Activated gamma-delta T cell (primary cell): ENCODE measurements at places on chromosomes 12 and 14.

DNA sequence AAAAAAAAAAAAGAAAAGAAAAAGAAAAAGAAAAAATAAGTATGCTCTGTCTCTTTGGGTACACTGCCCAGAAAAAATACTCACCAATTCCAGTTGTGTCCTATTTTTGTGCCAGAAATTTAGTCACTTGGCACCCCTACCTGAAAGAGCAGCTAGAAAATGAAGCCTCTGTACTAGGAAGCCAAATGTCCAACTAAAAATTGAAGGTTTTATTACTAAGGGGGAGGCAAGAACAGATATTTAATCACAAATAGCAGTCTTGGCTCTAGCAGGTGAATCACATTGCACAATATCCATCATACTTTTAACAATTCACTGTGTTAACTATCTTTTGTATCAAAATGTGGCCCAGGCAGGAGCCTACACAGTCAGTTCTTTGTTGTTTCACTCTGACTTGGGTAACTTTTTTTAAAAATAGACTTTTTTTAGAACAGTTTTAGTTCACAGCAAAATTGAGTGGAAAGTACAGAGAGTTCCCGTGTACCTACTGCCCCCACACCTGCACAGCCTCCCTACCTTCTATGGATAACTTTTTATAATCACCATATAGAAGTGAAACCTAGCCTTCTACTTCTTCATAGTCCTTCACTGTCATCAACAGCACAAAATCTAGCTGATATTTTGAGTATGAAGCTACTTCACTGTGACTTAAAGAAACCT is 87.1 kb upstream of the ATF7IP start:
- DNase-seq, result no peak

DNA sequence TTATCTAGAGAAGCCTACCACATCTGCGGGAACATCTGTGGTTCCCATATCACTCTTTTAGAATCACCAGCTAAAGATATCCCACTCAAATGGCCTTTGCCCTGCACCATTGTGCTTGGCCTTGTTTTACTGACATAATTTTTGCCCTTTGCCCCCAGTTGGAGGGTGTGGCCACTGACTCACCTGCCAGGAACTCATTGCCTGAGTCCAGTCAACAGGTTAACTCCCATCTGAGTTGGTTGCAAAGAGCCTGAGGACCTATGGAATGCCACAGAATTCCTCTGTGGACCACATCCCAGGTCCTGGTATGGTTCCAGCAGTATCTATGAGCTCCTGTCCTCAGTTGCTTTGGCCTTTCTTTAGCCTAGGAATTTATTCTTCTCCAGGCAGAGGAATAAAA is 55.7 kb upstream of the PTGR2 start:
- no peak for DNase-seq

GRCh38 chr12:71144682-71145081 is 13.1 kb downstream of the TSPAN8 start:
- no peak for DNase-seq

GRCh38 chr12:106074706-106075392 is 63.9 kb downstream of the NUAK1 start:
- no peak for DNase-seq

GRCh38 chr14:20720741-20721140 is 24.9 kb upstream of the EDDM3A start:
- DNase-seq, result no peak

DNA sequence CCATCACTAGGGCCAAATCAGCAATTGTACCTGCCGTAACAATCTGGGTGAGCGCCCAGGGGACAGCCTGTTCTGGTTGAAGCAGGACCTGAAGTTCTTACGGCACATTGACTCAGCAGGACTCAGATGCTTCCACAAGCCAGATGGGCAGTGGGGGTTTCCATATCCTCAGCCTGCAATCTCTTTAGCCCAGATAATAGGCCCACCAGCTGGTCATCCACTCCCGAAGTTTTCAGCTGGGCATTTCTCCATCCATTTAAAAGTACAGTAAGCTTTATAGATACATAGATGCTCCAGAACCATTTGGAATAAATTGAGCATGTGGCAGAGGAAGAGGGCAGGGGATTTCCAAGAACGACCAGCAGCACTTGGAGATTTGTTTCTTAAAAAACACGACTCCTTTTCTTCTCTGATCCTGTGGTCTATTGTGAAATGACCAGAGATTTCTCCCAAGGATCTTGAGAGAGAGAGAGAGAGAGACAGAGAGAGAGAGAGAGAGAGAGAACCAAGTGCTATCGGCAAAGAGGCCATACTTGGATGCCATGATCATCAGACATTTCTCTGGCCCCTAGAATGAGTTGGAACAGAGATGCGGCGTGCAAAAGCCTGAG is 74.8 kb upstream of the PLXNC1 start:
- no peak for DNase-seq
